Activated T-helper 1 cell treated with Interleukin-2 at 50 U/mL for 16 hours (primary cell): ENCODE measurements at places on chromosomes 5 and 9.

- DNase-seq: no peak
Observed at GRCh38 chr9:20082831-20083230, 294.0 kb upstream of the SLC24A2 start.

DNA sequence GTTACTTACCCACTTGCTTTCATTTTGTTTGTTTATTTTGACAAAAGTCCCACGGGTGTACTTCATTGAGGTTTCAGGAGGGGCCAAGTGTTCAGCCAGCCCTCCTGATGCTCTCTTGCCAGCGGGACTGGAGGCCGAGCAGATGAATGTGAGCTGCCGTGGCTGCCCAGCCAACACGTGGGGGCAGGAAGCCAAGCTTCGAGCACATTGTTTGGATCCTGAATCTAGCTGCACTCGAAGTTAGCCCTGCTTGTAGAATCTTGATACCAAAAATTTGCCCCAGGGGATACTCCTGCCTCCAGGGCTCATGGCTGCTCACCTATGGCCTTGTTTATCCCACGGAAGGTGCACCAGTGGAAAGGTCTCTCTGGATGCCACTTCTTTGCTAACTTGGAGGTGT is 49.3 kb downstream of the RASGEF1C start:
- no peak for DNase-seq

DNA sequence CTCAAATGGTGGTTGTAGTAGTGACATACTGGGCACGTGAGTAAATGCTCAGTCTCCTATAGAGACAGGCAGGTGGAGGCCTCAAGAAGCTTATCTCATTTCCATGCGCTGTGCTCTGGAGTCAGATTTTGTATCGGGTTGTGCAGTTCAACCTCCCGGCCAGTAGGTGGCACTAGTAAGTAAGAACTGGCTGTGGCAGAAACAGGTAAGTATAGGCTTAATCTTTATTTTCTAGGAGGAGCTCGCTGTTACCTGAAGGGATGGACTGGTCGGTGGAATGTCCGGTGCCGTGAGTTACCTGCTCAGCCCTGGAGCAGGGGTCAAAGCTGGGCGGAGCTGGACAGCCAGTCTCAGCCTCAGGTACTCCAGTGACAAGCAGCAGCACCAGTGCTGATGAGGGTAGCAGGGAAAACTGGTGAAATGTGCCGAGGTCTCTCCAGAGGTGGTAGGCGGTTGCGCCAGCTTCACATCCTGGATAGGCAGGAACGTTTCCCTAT is 880.1 kb upstream of the SEMA6A start:
- DNase-seq: no peak

GRCh38 chr5:168135897-168136296 is 155.5 kb upstream of the WWC1 start:
- no peak for DNase-seq
